ENCODE measurements at places on chromosomes 11 and 22.
A peak's percentile ranks its signal among the peaks of the same experiment; 100 is the strongest.

DNA sequence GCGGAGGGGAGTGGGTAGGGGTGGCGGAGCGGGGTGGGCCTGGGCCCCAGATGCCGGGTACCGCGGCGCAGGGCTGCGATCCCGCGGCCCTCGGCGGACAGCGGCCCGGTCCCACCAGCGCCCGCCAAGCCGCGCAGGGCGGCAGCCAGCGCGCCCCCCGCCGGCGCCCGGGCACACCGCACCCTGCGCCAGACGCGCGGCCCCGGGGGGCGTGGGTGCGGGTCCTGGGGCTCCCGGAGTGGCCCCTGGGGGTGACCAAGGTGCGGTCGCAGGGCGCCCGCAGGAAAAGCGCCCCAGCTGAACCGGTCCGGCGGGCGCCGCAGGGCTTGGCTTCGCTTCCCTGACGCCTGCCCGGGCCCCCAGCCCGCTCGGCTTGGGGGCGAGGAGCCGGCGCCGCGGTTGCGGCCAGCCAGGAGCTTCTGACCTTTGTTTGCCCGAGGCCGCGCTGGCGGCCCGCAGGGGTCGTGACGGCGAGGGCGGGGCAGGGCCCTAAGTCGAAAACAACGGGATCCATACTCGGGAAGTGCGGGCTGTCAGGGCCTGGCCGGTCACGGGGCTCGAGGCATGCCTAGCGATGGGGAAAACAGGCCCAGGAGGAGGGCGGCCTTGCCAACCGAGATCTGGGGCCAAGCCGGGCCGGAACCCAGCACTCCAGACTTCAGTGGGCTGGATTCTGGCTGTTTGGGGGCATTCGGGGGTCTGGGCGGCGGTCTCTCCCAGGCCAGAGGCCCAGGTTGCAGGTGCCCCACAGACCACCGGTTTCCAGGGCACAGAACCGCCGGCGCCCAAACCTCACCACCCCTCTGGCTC, 581 bp upstream of the AP5B1 start:
- no peak for DNase-seq

- no peak for DNase-seq
Measured at GRCh38 chr11:63783925-63784592, 15.5 kb upstream of the ZFTA start.

- peak; percentile 14 for DNase-seq
Measured at GRCh38 chr11:110317516-110317932, 21.1 kb upstream of the RDX start.

DNA sequence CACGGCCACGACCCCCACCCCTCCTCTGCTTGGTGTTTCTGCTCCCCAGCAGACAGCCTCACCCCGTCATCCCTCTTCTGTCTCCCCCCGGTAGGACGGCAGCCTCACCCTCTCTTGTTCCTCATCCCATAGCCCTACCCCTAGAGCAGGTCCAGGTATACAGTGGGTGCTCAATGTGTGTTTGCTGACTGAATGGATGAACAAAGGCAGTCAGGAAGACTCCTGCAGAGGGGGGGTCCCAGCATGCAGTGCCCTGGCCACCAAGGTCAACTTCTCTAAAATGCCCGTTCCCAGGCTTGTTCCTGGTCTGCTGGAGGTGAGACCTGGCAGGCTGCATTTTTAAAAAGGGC, 34.7 kb upstream of the FADD start:
- DNase-seq = no peak

GRCh38 chr11:132943357-132943705, 589.0 kb downstream of the OPCML start:
- no peak for DNase-seq

- no peak for DNase-seq
Measured at GRCh38 chr11:117513666-117514065, 186.0 kb downstream of the CEP164 start.

- no peak for DNase-seq
Measured at GRCh38 chr11:111815489-111815888, 49.3 kb upstream of the PPP2R1B start.

DNA sequence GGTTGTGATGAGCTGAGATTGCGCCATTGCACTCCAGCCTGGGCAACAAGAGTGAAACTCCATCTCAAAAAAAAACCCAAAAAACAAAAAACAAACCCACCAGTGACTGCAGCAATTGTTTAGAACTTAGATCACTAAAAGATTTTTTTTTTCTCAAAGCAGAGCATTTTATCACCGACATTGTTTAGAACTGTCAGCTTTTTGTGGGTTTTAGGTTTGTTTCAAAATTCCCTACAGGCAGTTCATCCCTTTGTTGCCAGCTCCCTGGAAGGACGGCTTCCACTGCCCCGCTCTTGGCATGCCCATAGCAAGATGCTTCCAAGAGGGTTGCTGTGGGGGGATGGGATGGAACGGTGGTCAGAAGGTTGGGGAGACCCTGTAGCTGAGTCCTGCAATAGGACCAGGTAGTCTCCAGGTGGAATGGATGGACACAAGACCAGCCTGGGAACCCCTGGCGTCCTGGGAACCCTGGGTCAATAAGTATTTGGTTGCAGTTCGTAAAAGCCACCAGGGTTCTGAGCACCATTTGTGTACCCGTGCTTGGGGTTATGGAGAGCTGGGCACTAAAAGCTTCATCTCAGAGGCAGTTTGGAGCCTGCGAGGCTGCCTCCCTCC, 46.7 kb downstream of the TSPAN18 start:
- DNase-seq = no peak

DNA sequence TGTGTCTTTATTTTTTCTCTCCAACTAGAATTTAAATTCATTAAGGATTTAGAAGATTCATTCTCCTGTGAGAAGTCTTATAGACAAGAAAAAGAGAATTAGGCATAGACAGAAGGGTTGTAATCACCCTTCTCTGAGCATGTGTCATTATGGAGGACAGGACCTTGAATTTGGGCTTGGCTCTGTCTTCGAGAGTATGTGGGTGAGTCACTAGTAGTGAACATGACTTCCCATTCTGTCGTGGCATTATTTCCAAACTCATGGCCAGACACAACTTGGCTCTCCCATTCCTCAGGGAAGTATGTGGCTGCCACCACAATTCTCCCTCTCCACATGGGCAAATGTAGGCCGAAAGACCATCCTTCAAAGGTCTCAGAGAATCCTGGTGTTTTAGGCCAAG, 14.3 kb upstream of the ANKK1 start:
- no peak for DNase-seq

DNA sequence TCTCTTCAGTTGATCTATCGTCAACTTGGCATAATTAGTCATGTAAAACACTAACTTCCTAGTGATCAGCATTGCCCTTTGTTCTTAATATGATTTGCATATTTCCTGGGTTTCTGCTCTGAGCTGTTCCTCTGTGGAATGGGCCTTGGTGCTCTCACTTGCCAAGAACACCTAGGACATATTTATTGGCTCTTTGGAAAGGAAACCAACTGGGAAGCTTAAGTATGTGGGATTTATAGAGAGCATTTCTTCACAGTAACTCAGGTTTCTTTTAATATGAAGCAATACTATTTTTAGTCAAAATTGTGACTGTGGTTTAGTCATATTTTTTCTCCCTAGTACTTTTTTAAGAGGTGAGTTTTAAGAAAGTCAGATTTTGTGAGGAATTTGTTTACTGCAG, 28.8 kb downstream of the FAT3 start:
- DNase-seq = no peak

DNA sequence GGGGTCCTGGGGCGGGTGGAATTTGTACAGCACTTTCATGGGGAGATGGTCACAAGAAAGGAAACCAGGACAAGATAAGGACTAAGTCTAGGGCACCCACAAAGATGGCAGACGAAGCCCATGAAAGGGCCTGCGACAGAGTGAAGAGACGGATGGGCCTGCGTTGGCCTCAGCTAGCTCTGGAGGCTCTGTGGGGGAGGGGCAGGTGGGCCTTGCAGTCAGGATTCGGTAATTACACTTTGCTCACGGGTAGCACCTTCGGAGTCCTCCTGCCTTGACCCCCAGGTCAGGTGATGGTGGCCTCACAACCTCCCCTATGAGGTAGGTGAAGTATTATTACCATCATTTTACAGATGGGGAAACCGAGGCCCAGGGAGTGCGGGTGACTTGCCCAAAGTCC, 7.1 kb downstream of the LRRC10B start:
- no peak for DNase-seq

GRCh38 chr22:45754822-45755221, 83.2 kb downstream of the ATXN10 start:
- DNase-seq = no peak

DNA sequence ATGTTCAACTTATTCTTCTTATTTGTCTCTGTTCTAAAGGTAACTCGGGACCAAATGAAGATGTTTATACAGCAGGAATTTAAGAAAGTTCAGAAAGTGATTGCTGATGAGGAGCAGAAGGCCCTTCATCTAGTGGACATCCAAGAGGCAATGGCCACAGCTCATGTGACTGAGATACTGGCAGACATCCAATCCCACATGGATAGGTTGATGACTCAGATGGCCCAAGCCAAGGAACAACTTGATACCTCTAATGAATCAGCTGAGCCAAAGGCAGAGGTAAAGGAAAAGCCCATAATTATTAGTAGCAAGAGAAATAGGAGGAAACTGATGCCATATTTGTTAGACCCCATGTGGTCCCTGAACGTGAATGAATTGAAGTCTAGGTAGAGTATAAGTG, 63.3 kb downstream of the TRIM44 start:
- DNase-seq = no peak

DNA sequence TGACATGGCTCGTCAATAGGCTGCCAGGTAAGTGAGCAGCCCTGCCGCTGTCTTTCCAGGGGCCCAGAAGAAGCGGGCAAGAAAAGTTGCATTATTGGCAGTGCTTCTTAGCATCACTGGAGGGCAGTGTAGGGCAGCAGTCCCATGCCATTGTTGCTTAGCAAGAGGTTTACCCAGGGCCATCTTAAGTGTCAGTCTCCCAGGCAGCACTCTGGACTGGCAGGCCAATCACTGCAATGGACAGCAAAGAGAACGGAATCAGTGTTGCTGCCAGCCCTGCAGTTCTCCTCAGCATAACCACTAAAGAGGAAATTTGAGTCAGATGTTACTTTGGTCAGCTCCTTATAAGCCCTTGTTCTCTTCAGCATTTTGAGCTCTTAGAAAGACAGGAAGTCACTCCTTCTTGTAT, 13.4 kb upstream of the GRK2 start:
- DNase-seq = no peak

GRCh38 chr11:104761511-104761910, 136.7 kb downstream of the CASP12 start:
- DNase-seq = no peak

DNA sequence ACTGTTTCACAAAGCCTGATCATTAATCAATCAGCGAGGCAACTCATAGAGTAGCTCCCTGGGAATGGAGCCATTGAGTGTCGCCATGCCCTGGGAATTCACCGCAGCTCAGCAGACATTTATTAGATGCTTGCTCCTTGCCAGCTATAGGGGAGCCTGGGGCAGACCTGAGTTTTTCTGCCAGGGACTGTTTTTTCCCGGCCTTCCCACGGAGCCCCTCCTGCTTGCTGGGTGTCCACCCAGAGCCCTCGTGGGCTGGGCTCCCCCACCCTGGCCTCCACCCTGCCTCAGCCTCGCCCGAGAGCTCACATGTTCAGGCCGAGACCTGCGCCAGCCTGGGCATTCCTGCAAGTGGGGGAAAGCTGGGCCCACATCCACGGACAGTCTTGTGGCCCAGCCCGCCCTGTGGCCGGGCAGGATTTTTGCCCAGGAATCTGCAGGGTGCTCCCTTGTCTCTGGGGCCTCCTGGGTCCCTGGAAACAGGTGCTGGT, 64.9 kb downstream of the SMIM38 start:
- DNase-seq = no peak

DNA sequence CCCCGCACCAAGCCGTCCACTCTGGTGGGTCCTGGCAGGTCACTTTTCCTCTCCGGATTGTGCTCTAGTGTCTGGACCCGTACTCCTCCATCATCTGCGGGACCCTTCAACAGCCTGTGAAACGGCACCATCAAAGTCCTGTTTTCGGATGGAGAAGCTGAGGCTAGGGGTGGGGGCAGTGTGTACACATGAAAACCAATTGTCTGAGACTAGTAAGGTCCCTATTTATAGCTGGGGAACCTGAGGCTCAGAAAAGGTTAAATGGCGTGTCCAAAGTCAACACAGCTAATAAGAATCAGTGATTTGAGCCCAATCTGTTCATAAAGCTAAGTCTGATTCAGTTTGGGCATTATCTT, 668 bp upstream of the LRRC32 start:
- DNase-seq = no peak

DNA sequence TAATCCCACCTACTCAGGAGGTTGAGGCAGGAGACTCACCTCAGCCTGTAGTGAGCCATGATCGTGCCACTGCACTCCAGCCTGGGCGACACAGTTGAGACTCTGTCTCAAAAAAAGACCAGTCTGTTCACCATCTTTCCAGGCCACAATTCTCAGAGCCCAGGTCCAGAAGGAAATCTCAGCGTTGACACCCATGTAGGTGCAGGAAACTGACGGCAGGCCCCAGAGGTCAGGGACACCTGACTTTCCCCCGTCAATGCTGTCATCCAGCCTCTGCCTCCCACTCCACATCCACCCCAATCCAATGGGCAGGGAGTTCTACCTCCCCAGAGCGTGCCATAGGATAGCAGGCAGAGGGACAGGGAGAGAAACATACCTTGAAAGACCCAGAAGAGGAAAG, 5.9 kb upstream of the GRK2 start:
- no peak for DNase-seq

- DNase-seq = no peak
Measured at GRCh38 chr11:128653801-128654231, 40.1 kb upstream of the FLI1 start.

GRCh38 chr11:74520927-74521665, 27.6 kb upstream of the LIPT2 start:
- DNase-seq = no peak

DNA sequence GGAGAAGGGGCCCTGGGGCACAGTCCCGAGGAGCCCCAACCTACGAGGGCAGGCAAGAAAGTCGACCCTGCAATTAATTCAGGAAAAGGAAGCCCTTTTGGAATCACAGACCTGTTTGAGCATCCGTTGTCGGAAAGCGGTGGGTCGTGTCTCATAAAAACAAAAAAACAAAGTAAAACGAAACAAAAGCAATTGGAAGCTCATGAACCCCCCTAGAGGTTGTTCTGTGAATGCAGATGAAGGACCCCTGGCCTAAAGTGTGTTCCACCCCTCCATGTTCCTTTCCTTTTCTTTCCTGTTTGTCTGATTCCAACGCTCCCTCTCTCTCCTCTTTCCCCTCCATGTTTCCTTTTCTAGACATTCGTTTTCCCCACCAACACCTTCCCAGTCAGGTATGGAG, 203.7 kb downstream of the GRIK4 start:
- DNase-seq = peak; percentile 63

DNA sequence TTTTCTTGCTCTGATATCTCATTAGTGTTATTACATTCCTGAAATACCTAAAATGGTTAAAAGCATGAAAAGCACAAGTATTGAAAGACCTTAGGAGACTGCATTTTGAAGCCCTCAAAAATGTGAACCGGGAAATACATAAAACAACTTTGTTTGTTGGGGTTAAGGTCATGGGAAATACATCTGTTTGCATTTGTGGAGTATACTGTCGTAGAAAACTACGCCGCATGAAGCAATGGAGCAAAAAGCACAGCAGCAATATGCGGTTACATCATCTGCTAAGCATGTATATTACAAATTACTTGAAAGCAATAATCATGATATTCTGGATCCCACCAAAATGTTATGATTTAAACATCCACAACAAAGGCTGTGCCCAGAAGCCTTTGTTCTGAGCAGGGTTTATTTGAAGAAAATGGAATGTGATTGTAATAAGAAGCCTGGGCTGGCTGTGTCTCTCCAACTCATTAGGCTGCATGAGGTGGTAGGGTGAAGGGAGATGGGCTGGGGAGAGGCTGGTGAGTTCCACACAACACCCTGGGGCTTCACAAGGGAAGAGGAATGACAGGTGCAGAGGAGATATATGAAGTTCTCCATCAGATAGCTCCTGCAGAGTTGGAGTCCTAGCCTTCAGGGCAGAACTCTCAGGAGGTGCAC, 64.7 kb upstream of the LIN7C start:
- DNase-seq = no peak

- DNase-seq = no peak
Measured at GRCh38 chr11:64848826-64849597, 4.6 kb upstream of the CDC42BPG start.

Measured in left kidney (tissue), 8 donors.